Activated T-helper 2 cell treated with anti-CD3 and anti-CD28 coated beads, Interferon-gamma antibody, Interleukin-2, Interleukin-4, amounts not matched to agents 10 μg/mL and 5 μg/mL and 100 μg/mL, durations not matched to agents 14 hours and 24 hours and 36 hours (primary cell): ENCODE measurements at places on chromosomes 5 and 9. TPM values are rescaled to one million over a fixed set of nuclear protein-coding genes. Genes with fewer than 3 reads are reported as not detected.

IRX2 gene
- not detected in 2 replicates for total RNA-seq

OGN gene
- not detected in 2 replicates for total RNA-seq

SLC35D2 gene
- total RNA-seq: 7.0 and 8.0 TPM in 2 replicates

RAB3C gene
- total RNA-seq: not detected in 2 replicates

TTLL11 gene
- total RNA-seq: 2.2 and 2.4 TPM in 2 replicates

NANS gene
- total RNA-seq: 63.4 and 64.7 TPM in 2 replicates

CEP78 gene
- 33.7 and 36.5 TPM in 2 replicates for total RNA-seq

DPYSL3 gene
- 0.48 and 0.89 TPM in 2 replicates for total RNA-seq

CDC20B gene
- total RNA-seq: 0.18 TPM in 1 of 2 replicates, not detected in the other

ROR2 gene
- not detected in 2 replicates for total RNA-seq

ST8SIA4 gene
- total RNA-seq: 79.1 and 82.3 TPM in 2 replicates

NR2F1 gene
- not detected in 2 replicates for total RNA-seq

PCDHA2 gene
- total RNA-seq: not detected in 2 replicates

BARHL1 gene
- total RNA-seq: not detected in 2 replicates

SPINK1 gene
- not detected in 2 replicates for total RNA-seq

OR13D1 gene
- not detected in 2 replicates for total RNA-seq

JAKMIP2 gene
- 4.1 and 4.9 TPM in 2 replicates for total RNA-seq

PCA3 gene
- total RNA-seq: not detected in 2 replicates

VLDLR gene
- total RNA-seq: 12.6 and 12.8 TPM in 2 replicates

ADAMTS19 gene
- total RNA-seq: not detected in 2 replicates

HMMR gene
- total RNA-seq: 39.3 and 40.3 TPM in 2 replicates

FAM151B gene
- total RNA-seq: 0.43 and 0.76 TPM in 2 replicates

PCDHB8 gene
- total RNA-seq: not detected in 2 replicates

PLCXD3 gene
- total RNA-seq: not detected in 2 replicates

CARTPT gene
- not detected in 2 replicates for total RNA-seq
